Stimulated activated naive B cell treated with anti-CD40 and anti-IgM and Interleukin-4, amounts not matched to agents 10 μg/mL and 1 μg/mL and 100 μg/mL, for 72 hours (primary cell): ENCODE measurements at places on chromosomes 11 and 22.

DNA sequence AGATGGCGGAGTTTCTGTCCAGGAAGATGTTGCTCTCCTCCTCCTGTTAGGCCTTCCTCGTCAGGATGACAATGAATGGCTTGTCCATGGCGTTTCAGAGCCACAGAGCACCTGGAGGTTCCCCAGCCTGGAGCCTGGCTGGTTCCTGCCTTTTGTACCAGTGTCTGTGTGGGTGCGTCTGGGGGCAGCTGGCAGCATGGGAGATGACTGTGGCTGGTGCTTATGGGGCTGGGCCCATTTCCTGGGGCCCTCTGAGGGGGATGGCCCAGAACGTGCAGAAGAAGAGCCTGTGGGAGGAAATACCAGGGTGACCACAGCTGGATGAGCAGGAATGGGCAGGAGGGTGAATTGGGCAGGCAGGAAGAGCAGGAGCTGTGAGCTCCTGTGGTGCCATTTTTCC, 6.7 kb downstream of the SLC37A2 start:
- H3K4me3 ChIP-seq = no peak overlapping the region
- H3K36me3 ChIP-seq = no peaks in the 10 kb centered on the region
- peaks cover 18% of the 10 kb centered on the region for H3K27me3 ChIP-seq
- peaks cover 54% of the 10 kb centered on the region for H3K4me1 ChIP-seq
- peak overlapping the region; percentile 88 for H3K27ac ChIP-seq
- DNase-seq = no peak

DNA sequence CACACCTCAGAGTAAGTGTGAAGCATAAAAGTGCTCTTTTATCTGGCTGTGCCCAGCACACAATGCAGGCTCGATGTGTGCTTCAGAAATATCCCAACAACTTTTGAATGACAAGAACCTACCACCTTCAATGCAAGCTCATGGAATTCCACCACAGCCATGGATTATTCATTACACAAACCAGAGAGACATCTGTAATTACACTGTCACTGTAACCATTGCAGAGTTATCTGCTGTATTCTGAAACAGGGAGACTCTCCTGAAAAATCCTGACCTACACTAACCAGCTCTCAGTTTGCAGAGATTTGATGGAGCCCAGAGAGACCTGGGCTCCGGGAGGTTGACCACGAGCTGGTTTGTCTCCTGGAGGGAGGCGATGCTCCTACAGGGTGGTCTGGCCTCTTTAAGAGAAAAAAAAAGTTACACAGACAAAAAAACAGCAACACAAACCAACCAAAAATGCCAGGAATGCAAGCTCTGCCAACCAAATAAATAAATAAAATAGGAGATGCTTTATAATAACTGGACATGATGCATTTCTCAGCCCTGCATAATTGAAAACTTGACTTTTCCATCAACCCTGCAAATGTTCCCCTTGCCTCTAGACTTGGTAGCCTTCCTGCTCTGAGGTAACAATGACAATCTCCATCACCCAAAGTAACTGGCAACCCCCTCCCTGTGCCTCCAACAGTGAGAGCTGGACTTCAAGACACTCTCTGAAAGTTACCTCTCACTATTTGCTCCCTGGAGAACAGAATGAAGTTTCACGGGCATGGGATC, 69.7 kb downstream of the ETS1 start:
- DNase-seq = no peak
- peaks cover 83% of the 10 kb centered on the region for H3K4me1 ChIP-seq
- H3K4me3 ChIP-seq = peak overlapping the region; percentile 71

GRCh38 chr11:59225017-59225416, 12.3 kb upstream of the MPEG1 start:
- H3K27me3 ChIP-seq = no peaks in the 10 kb centered on the region
- H3K4me3 ChIP-seq = peak overlapping the region; percentile 3
- no peak for DNase-seq
- H3K27ac ChIP-seq = peak overlapping the region; percentile 76

GRCh38 chr22:24585927-24586546, 6.8 kb downstream of the LRRC75B start:
- peaks cover 6% of the 10 kb centered on the region for H3K27me3 ChIP-seq
- peaks cover 7% of the 10 kb centered on the region for H3K4me1 ChIP-seq
- no peak overlapping the region for H3K4me3 ChIP-seq
- no peak for DNase-seq
